GM13977 (cell line): ENCODE measurements at places on chromosomes 13 and 19.
A peak's percentile ranks its signal among the peaks of the same experiment; 100 is the strongest.

GRCh38 chr13:100636441-100636840 is 38.2 kb downstream of the TMTC4 start:
- DNase-seq = no peak

DNA sequence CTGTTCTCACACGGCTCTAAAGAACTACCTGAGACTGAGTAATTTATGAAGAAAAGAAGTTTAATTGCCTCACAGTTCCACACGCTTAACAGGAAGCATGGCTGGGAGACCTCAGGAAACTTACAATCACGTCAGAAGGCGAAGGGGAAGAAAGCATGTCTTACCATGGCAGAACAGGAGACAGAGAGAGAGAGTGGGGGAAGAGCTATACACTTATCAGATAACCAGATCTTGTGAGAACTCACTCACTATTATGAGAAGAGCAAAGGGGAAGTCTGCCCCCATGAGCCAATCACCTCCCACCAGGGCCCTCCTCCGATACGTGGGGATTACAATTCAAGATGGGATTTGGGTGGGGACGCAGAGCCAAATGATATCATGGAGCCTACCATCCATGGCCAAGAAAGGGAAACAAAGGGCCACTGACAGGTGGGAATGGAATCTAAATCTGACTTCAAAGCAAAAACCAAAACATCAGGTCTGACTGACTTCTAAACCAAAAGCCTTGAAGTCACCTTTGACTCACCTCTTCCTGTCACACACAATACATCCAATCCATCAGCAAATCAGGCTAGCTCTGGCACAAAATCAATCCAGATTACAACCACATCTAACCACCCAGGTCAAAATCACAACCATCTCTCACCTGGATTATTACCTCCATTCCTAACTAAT is 189.7 kb downstream of the ENOX1 start:
- no peak for DNase-seq

DNA sequence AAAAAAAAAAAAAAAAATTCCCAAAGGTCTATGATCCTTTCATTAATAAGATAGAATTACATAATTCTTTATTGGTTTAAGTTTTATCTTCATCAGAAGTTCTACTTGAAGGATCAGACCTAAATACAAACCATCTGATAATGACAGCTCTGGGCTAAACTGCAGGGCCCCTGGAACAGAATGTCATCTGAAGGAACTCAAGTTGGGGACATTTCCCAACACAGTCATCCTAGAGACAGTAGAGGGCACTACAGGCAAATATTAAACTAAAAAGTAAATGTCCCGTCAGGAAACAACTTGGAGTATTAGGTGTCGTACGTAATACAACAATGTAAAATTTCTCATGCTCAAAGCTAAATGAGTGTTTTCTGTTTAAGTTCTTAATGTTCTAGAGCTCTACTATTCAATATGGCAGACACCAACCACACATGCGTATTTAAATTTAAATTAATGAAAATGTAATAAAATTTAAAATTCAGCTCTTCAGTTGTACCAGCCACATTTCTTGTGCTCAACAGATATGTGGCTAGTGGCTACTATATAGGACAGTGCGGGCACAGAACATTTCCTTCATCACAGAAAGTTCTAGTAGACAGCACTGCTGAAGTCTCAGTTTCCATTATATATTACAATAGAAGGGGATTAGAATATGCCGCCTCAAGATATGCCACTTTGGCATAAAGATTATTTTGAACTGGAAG is 21.8 kb upstream of the NAXD start:
- peak; percentile 81 for DNase-seq

- DNase-seq = no peak
Observed at GRCh38 chr13:35690581-35691207, 214.2 kb upstream of the MAB21L1 start.

- DNase-seq = no peak
Observed at GRCh38 chr19:49570997-49571676, 9.2 kb downstream of the NOSIP start.

- DNase-seq = no peak
Observed at GRCh38 chr13:34416971-34417380, 525.1 kb upstream of the NBEA start.

DNA sequence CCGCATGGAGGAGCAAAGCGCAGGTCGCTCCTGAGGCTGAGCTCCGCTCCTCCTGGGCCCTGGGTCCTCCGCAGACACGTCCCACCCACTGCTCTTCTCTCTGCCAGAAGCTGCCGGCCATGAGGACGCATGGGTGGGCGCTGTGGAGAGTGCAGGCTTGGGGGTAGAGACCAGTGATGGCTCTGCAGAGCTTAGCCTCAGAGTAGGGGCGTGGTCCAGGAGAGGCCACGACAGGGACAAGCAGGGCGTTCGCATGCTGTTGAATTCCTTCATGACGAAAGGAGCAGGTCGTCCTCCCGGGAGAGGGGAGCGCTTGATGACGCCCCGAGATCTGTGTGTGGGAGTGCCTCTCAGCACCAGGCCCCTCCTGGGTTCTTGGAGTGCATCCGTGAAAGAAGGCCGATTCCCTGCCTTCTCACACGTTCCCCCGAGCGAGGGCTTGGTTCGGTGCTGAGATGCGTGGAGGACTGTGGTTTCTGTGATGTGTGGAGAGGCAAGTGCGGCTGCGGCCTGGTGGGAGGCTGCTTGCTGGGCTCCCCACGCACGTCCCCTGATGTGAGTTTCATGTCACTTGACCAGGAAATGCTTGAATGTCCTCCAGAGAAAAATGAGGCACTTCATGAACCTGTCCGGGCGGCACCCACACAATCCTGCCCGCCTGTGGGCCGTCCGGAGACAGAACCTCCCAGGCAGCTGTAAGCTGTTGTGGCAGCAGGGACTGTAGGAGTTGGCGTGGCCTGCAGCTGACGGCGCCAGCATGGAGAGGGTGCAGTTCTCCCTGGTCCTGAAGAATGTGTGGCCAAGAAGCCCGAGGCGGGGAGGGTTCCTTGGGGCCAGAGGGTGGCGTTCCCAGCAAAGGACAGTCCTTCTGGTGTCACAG is 4.5 kb downstream of the SF3A2 start:
- DNase-seq = no peak

DNA sequence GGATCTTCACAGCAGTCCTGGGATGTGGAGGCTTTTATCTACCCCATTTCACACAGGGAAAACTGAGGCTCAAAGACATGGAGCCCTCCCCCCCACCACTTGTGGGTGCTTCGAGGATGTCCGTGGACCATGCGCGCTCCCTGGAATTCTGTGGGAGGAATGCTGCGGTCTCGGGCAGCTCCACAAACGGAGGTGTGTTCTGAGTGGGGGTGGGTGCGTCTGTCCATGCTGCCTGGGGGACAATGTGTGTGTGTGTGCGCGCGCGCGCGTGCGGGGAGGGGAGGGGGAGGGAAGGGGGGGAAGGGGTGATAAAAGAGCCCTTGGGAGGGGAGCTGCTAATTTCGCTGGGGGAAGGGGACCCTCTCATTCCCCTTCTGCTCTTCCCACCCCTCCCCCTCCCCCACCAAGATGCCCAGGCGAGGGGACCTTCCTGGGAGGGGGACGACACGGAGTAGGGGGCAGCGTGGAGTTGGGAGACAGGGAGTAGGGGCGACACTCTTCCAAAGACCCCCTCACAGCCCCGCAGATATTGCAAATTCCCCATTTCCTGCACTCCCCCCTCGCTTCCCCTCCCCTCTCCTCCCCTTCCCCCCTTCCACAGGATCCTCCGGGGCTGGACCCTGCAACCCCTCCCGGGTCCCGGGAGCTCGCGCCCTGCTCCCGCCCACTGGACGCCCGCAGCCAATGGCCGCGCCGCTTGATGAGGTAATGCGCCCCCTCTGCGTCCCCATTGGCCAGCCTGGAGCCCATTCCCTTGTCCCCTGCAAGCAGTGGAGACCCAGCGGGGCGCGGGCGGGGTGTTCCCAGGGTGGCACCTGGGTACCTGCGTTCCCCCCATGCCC is 18.9 kb upstream of the ZNRF4 start:
- DNase-seq = peak; percentile 52

DNA sequence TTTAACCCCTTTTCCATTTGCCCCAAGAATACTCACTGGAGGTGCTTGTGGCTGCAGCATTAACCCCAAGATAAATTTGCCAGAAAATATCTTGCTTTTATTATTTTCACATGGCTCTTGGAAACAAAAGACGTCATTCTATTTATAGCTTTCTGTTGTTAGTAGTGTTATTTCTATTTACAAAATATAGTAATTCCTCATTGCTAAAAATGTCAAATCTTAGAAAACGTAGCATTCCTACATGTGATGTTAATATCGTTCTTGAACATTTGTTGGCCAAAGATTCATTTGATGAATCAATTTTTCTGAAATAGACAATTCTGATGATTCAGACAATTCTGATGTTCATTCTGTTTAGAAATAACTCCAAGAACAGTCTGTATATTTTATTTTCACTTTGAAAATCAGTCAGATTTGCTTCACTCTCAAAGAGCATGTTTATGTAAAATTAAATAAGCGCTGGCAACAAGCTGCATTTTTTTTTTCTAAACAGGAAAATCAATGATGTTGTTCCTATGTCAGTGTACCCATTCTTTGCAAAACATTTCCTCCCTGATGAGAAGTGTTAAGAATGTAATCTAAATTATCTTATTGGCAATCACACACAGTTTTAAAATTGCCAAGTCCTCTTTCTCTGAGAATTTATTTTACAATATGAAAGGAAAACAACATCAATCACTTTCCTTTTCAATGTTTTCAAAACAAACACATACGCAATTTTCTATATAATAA is 334.0 kb downstream of the KCTD12 start:
- no peak for DNase-seq

DNA sequence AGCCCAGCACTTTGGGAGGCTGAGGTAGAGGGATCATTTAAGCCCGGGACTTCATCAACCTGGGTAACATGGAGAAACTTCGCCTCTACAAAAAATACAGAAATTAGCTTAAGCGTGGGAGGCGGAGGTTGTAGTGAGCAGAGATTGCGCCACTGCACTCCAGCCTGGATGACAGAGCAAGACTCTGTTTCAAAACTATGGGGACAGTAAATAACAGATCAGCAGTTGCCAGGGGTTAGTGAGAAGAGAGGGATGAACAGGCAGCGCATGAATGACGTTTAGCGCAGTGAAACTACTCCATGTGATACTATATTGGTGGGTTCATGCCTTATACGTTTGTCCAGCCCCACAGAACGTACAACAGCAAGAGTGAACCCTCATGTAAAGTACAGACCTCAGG is 7.1 kb upstream of the ICAM3 start:
- DNase-seq = no peak

GRCh38 chr13:105920370-105920769 is 615.1 kb downstream of the EFNB2 start:
- no peak for DNase-seq

GRCh38 chr19:12769689-12770088 is 5.7 kb downstream of the HOOK2 start:
- DNase-seq = no peak

DNA sequence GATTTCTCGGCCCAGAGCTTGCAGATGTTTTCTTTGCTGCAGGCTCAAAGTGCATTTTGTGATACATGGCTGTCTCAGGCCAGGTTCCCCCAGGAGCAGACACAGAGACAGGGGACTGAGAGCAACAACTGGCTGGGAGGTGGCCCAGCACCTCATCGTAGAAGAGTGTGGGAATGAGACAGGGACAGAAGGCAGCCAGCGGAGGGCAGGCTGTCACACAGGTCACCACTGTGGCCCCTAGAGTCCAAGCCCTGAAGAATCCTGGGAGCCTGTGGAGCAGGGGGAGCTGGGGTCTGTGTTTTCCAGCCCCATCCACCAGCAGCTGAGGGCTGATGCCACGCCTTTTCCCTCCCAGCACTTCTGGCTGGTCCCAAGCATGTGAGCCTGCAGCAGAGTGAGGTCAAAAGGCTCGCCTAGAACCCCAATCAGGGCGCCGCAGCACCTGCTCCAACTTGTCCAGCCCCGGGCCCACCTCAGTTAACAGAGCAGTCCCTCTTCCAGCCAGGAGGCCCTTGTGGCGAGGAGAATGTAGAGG is 723.8 kb downstream of the UQCRFS1 start:
- no peak for DNase-seq

DNA sequence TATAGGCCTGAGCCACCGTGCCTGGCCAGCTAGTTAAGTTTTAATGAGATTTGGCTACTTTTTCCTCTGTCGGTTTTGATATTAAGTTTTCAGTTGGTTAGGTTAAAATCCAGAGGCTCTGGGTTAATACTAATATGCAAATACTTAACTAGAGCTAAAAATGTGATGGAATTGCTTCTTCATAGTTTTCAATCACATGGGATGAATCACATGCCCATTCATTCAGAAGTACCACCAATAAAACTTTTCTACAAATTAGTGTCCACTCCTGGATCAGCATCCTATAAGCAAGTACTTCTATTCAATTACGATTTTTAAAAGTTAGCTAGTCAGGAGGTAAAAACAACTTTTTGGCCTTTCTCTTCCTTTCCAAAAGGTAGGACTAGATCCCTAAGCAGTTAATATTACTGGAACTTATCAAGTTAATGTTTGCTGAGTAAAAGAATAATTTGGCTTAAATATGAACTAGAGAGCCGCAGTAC is 4.3 kb downstream of the SLC25A30 start:
- DNase-seq = no peak

- DNase-seq = no peak
Observed at GRCh38 chr19:19078801-19079200, 15.0 kb downstream of the SLC25A42 start.

DNA sequence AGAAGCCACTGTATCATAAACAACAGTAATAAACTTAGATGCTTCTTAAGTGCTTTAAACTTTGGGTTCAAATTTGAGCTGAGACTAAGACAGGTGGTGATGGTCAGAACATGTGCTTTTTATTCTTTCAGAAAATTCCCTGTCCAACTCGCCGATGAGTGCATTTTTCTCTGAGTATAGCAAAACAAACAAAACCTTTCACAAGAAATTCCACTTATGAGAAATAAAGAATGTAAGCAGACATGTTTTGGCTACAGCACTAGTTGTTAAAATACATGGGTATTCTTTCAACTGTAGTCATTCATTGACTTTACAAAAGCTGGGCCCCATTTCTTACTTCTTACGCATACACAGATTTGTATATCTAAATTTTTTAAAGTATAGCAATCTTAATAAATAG is 125.6 kb downstream of the SPRY2 start:
- DNase-seq = no peak

DNA sequence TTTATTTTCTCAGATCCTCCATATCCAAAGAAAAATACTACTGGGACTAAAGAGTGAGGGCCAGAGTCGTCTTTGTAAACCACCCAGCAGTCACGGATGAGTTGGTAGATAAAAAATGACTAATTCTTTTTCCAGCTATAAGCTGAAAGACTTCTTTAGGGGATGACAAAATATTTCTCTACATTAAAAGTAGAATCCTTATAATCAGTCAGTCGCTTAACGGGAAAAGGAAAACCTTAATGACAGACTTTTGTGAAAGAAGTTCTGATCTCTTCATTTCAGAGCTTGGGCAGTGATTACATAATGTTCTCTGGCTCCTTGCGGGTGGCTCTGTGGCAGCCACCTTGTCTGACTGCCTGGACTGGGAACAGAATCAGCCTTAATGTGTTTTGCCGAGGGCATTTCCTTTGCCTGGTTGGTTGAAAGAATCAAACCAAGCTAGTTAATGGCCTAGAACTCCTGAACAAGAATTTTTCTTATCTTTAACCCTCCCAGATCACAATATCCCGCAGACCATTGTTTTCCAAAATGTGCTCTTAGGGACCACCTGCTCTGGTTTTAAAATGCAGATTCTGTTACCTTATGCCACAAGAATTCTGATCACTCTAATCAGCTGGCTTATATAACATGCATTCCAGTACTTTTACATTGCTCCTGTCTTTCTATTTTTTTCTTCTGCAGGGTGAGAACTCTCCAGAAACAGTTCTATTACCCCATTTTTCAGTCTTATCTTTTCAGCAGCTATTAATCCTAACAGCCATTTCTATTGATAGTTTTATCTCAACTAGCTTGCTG is 2.5 kb downstream of the ITM2B start:
- DNase-seq = no peak

GRCh38 chr13:97544031-97544765 is 110.2 kb downstream of the RAP2A start:
- DNase-seq = no peak
